LHCN-M2 (cell line): ENCODE measurements at places on chromosomes 6 and 20. TPM values are rescaled to one million over a fixed set of nuclear protein-coding genes. Genes with fewer than 3 reads are reported as not detected.

Gene HS3ST5
- 0.11 TPM in 1 of 2 replicates, not detected in the other for total RNA-seq

Gene MDFI
- 0.23 TPM in 1 of 2 replicates, not detected in the other for total RNA-seq

Gene PDYN
- not detected in 2 replicates for total RNA-seq

Gene BCAS1
- 0.06 TPM in 1 of 2 replicates, not detected in the other for total RNA-seq

Gene DSN1
- 40.5 and 42.4 TPM in 2 replicates for total RNA-seq

Gene SAPCD1
- 1.5 and 2.7 TPM in 2 replicates for total RNA-seq

Gene CLPSL2
- total RNA-seq = not detected in 2 replicates

Gene KCNB1
- total RNA-seq = 0.19 and 0.40 TPM in 2 replicates

Gene CDH22
- 0.11 TPM in 1 of 2 replicates, not detected in the other for total RNA-seq
